ENCODE measurements at places on chromosomes 5 and 9.
A peak's percentile ranks its signal among the peaks of the same experiment; 100 is the strongest.

DNA sequence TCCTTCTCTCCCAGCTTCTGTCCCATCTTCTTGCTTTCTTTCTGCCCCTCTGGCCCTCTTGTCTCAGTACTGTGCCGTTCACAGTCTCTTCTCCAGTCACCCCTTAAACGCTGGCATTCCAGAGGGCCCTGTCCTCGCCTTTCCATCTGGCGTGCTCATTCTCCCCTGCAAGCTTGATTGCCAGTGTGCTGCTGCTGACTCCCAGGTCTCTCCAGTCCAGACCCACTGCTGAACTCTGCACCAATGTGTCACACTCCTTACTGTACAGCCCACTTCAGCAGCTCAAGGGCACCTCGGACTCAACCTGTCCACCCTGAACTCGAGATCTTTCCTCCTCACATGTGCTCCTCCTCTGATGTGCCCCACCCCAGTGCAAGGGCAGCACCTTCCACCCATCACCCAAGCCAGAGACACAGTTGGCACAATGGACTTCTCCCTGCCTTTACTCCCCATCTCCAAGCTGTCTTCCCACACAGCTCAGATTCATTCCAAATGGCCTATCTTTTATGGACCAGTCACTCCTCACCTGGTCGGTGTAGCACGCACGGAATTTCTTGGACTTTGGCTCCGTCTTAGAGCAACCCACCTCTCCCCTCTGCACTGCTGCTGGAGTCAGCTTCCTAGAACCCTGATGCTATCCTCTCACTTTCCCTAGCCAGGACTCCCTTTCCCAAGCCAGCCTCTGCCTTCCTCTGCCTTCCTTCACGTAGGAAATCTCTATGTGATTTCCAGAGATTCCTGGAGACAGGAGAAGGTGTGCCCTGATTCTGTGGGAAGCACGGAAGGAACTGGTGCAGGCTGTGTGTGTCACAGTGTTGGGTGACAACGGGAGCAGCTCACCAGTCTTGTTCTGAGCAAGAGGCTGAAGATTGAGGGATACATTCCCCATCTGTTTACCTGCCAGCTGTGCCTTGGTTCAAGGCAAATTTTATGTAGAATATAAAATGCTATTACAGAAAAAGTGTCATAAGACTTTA lies 26.0 kb upstream of the SLC2A8 start:
- no peak for DNase-seq

DNA sequence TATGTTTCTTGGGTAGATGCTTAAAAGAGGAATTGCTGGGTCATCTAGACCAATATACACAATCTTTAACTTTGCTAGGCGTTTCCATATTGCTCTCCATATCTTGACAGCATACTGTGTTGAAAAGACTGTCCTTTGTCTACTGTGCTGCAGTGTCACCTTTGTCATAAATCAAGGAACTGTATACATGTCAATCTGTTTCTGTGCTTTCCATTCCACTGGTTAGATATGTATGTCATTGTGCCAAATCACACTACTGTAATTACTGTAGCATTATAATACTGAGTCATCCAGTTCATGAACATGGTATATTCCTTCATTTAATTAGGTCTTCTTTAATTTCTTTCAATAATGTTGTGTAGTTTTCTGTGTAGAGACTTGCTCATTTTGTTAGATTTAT lies 149.7 kb upstream of the RASGRF2 start:
- no peak for DNase-seq

- DNase-seq = no peak
Measured at GRCh38 chr5:107361945-107362344, 308.8 kb downstream of the EFNA5 start.

DNA sequence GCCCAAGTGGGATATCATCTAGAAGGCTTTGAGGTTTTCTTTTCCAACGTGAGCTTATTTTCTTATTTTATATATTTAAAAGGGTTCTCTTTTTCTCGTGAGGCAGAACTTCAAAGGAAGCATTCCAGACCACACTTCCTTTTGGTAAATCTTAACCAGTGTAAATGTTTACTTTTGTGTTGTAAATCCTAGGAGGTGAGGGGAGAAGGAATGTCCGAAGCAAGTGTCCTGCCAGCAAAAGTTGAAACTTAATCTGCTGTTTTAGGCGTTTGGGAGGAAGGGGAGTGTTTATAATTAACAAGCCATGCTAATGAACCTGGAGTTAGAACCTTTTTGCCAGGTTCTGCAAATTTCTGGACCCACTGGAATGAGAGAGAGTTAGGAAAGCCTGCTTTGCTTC lies 37.9 kb downstream of the WWC1 start:
- no peak for DNase-seq

DNA sequence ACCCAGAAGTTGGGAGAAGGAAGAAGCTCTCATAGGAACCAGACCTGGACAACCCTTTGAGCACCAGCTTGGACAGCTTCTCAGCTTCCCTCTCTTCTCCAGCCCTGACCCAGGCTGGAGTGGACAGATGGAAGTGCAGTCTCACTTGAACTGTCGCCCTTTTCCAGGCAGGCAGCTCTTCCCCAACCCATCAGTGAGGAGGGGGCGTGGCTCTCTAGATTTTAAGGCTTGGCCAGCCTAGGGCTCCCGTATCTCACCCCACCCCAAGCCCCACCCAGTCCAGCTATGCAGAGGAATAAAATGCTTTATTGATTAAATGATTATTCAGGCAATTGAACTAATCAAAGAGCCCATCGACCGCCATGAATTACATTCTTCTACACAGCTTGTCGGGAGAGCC lies 2.2 kb downstream of the PAX5 start:
- DNase-seq = no peak

DNA sequence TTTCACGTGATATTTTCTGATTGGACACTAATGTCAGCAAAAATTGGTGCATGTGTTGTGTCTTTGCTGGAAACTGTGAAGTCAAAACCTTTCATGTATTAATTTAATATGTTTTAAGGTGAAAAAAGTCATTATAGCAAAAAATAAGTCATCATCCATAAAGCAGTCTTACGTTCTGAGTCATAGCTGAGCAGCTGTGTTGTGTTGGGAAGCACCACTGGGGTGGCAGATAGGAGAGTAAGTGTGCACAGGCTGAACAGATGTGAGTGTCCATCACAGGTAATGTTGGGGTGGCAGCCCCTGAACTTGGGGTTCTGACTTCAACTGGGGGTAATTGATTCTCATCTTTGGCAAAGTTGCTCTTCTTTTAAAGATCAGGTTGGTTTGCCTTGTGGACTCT lies 156.8 kb downstream of the NXNL2 start:
- no peak for DNase-seq

DNA sequence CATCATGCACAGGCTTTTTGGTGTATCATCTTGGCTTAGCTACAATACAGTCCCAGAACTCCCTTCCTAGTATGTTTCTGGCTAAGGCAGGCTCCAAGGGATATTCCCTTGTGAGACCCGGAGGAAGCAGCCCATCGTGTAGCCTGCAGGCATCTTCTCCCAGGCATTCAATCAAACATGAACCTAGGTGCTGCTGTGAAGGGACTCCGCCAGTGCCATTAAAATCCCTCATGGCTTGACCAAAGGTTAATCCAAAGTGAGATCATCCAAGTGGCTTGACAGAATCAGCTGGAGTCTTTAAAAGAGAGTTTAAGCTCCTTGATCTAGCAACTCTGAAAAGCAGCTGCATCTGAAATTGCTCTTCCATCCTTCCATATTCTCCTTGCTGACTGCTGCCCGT lies 333.9 kb downstream of the DIRAS2 start:
- DNase-seq = no peak

- DNase-seq = no peak
Measured at GRCh38 chr5:32277798-32278197, 34.9 kb downstream of the MTMR12 start.

DNA sequence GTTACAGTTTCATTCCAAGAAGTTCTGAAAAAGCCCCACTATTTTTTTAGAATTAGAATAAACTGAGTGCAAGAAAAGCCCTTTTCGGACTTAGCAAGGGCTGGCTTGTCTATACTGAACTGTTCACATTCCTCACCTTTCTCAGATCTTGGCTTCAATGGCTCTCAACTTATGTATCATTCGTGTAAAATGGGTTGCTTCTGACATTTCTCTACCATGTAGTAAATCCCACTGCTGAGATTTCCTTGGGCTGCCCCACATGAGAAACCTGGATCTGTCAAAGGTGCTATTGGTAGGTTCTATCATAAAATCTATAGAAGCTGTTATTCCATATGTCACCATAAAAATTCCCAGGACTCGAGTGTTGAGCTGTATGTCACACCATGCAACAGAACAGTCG lies 454.3 kb downstream of the CTNND2 start:
- no peak for DNase-seq

GRCh38 chr5:52705720-52706119 lies 82.0 kb upstream of the ITGA1 start:
- DNase-seq = no peak

- DNase-seq = peak; percentile 25
Measured at GRCh38 chr9:99666571-99666970, 155.1 kb upstream of the NR4A3 start.

- peak; percentile 12 for DNase-seq
Measured at GRCh38 chr9:92426501-92427145, 2.4 kb upstream of the OMD start.

All from NCI-H1105 (cell line).